ENCODE measurements at places on chromosomes 7 and 10. TPM values are rescaled to one million over a fixed set of nuclear protein-coding genes. Genes with fewer than 3 reads are reported as not detected.
A peak's percentile ranks its signal among the peaks of the same experiment; 100 is the strongest.

GRCh38 chr10:16186564-16186963 lies 250.2 kb upstream of the PTER start:
- no peaks in the 10 kb centered on the region for H3K36me3 ChIP-seq
- H3K27ac ChIP-seq: no peak overlapping the region
- DNase-seq: no peak
- H3K27me3 ChIP-seq: peaks cover 15% of the 10 kb centered on the region
- H3K4me3 ChIP-seq: no peak overlapping the region

GRCh38 chr10:49379596-49380410 lies 16.1 kb downstream of the DRGX start:
- H3K4me3 ChIP-seq: no peak overlapping the region
- no peak for DNase-seq
- H3K36me3 ChIP-seq: no peaks in the 10 kb centered on the region
- no peak overlapping the region for H3K27ac ChIP-seq

GRCh38 chr7:132353936-132354335 lies 222.3 kb downstream of the PLXNA4 start:
- H3K4me3 ChIP-seq: no peak overlapping the region
- H3K4me1 ChIP-seq: no peaks in the 10 kb centered on the region

GRCh38 chr7:113071465-113071864 lies 15.2 kb downstream of the GPR85 start:
- no peak for DNase-seq
- no peak overlapping the region for H3K4me3 ChIP-seq
- no peaks in the 10 kb centered on the region for H3K36me3 ChIP-seq
- peaks cover 15% of the 10 kb centered on the region for H3K27me3 ChIP-seq
- H3K27ac ChIP-seq: no peak overlapping the region
- H3K4me1 ChIP-seq: no peaks in the 10 kb centered on the region

GRCh38 chr10:20822825-20823224 lies 74.3 kb downstream of the NEBL start:
- H3K36me3 ChIP-seq: no peaks in the 10 kb centered on the region
- no peak overlapping the region for H3K4me3 ChIP-seq
- no peaks in the 10 kb centered on the region for H3K4me1 ChIP-seq
- H3K27ac ChIP-seq: no peak overlapping the region
- H3K27me3 ChIP-seq: no peaks in the 10 kb centered on the region

GRCh38 chr10:107244122-107244521 lies 79.6 kb upstream of the SORCS1 start:
- no peaks in the 10 kb centered on the region for H3K36me3 ChIP-seq
- no peak for DNase-seq
- no peaks in the 10 kb centered on the region for H3K27me3 ChIP-seq
- H3K4me1 ChIP-seq: no peaks in the 10 kb centered on the region
- H3K4me3 ChIP-seq: no peak overlapping the region

GRCh38 chr7:77258014-77258413 lies 58.4 kb upstream of the FGL2 start:
- H3K27ac ChIP-seq: no peak overlapping the region
- DNase-seq: no peak
- peaks cover 20% of the 10 kb centered on the region for H3K36me3 ChIP-seq
- no peaks in the 10 kb centered on the region for H3K4me1 ChIP-seq

DNA sequence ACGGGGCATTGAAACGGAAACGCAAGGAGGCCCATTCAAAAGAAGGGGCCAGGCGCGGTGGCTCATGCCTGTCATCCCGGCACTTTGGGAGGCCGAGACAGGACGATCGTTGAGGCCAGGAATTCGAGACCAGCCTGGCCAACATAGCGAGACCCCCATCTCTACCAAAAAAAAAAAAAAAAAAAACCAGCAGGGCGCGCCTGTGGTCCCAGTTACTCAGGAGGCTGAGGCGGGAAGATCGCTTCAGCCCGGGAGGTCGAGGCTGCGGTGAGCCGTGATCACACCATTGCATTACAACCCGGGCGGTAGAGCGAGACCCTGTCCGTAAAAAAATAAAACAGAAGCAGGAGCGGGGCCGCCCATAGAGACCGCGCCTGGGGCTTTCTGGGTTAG lies 396 bp downstream of the PSMG3 start:
- H3K4me1 ChIP-seq: peaks cover 33% of the 10 kb centered on the region
- H3K27ac ChIP-seq: peak overlapping the region; percentile 76
- no peaks in the 10 kb centered on the region for H3K36me3 ChIP-seq
- peak overlapping the region; percentile 86 for H3K4me3 ChIP-seq

Gene FEZF1
- total RNA-seq: not detected

- H3K4me1 ChIP-seq: no peaks in the 10 kb centered on the region
- no peaks in the 10 kb centered on the region for H3K36me3 ChIP-seq
- no peak overlapping the region for H3K27ac ChIP-seq
- no peak overlapping the region for H3K4me3 ChIP-seq
- no peak for DNase-seq
- H3K27me3 ChIP-seq: peaks cover 20% of the 10 kb centered on the region
Measured at GRCh38 chr10:128296253-128297007, 170.2 kb upstream of the MKI67 start.

Gene IDI2
- total RNA-seq: not detected

Gene GAD2
- not detected for total RNA-seq

- H3K4me1 ChIP-seq: no peaks in the 10 kb centered on the region
- H3K27ac ChIP-seq: no peak overlapping the region
- DNase-seq: no peak
- no peak overlapping the region for H3K4me3 ChIP-seq
- H3K36me3 ChIP-seq: peaks cover 8% of the 10 kb centered on the region
Measured at GRCh38 chr10:78328592-78329404, 295.1 kb downstream of the RPS24 start.

DNA sequence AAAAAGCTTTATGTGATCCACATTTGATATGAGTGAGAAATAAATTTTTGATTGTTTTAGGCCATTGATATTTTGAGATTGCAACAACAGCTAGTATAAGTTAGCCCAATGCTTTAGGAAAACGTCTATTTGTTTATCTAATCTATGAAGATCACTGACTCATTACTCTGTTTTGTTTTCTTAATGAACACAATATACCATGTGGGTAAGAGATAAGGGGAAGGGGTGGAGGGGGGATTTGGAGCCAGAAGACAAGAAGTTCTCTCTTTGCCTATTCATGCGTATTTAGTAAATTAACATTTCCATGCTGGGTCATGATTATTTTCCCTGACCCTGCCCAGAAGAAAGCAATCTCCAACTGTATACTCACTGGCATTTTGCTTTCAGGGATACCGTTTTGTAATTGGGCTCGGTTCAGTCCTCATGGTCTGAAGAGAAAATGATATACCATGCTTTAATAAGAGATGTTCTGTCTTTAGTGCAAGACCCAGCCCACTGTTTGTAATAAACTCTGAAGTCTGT lies 359.5 kb upstream of the NPSR1 start:
- no peak overlapping the region for H3K27ac ChIP-seq
- no peaks in the 10 kb centered on the region for H3K4me1 ChIP-seq
- no peak overlapping the region for H3K4me3 ChIP-seq
- DNase-seq: no peak
- no peaks in the 10 kb centered on the region for H3K36me3 ChIP-seq

GRCh38 chr7:30755384-30756154 lies 3.6 kb downstream of the INMT start:
- no peak overlapping the region for H3K27ac ChIP-seq
- no peak for DNase-seq
- H3K27me3 ChIP-seq: peaks cover 8% of the 10 kb centered on the region

DNA sequence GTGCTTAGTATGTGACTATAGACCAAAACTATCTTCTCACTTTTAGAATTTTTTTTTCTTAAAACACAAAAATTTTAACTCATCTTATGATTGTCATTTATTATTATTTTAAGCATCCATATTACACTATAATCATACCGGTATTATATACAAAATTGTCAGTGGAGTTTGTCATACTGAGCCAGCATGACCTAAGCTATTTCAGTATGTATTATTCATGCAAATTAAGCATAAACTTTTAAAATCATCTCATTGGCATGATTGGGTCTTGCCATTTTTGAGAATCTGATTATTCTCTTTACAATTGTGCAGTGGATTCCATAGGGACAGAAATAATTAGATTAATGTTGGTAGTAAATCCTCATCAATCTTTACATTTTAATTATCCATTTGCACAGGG lies 46.2 kb upstream of the STMP1 start:
- no peak overlapping the region for H3K27ac ChIP-seq
- no peaks in the 10 kb centered on the region for H3K4me1 ChIP-seq

- H3K36me3 ChIP-seq: no peaks in the 10 kb centered on the region
- H3K27me3 ChIP-seq: peaks cover 26% of the 10 kb centered on the region
- H3K4me1 ChIP-seq: no peaks in the 10 kb centered on the region
- no peak overlapping the region for H3K4me3 ChIP-seq
Measured at GRCh38 chr7:23873306-23873705, 163.3 kb downstream of the STK31 start.

- no peaks in the 10 kb centered on the region for H3K36me3 ChIP-seq
- H3K4me3 ChIP-seq: no peak overlapping the region
- no peak overlapping the region for H3K27ac ChIP-seq
- peaks cover 3% of the 10 kb centered on the region for H3K27me3 ChIP-seq
Measured at GRCh38 chr10:51896849-51897248, 197.5 kb upstream of the CSTF2T start.

- peaks cover 13% of the 10 kb centered on the region for H3K27me3 ChIP-seq
- peaks cover 4% of the 10 kb centered on the region for H3K36me3 ChIP-seq
- no peaks in the 10 kb centered on the region for H3K4me1 ChIP-seq
- H3K4me3 ChIP-seq: no peak overlapping the region
- no peak for DNase-seq
Measured at GRCh38 chr7:148151778-148152177, 438.8 kb upstream of the C7orf33 start.

Gene NEURL1
- 1.2 TPM for total RNA-seq

Gene GPR158
- total RNA-seq: not detected

Gene FAM25C
- not detected for total RNA-seq

Gene FAM180A
- total RNA-seq: not detected

All from naive thymus-derived CD8-positive, alpha-beta T cell (primary cell).